Activated naive CD4-positive, alpha-beta T cell (primary cell): ENCODE measurements at places on chromosomes 3 and 15.

DNA sequence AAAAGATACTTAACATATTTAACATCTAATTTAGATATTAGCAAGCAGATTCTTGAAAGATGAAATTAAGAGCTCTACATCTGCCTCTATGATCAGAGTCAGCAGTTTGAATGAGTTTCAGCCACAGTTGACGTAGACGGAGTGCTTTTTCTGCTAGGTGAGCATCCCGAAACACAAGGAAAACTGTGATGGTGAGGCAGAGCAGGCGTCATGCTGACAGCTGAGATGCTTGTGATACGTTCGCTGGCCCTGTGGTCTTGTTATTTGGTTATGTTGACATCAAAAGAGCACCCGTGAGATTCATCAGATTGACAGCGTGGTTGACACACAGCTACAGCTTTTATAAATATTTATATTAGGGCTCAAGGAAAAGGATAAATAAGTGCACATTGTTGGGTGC is 19.6 kb upstream of the GOLGA8B start:
- DNase-seq = no peak

DNA sequence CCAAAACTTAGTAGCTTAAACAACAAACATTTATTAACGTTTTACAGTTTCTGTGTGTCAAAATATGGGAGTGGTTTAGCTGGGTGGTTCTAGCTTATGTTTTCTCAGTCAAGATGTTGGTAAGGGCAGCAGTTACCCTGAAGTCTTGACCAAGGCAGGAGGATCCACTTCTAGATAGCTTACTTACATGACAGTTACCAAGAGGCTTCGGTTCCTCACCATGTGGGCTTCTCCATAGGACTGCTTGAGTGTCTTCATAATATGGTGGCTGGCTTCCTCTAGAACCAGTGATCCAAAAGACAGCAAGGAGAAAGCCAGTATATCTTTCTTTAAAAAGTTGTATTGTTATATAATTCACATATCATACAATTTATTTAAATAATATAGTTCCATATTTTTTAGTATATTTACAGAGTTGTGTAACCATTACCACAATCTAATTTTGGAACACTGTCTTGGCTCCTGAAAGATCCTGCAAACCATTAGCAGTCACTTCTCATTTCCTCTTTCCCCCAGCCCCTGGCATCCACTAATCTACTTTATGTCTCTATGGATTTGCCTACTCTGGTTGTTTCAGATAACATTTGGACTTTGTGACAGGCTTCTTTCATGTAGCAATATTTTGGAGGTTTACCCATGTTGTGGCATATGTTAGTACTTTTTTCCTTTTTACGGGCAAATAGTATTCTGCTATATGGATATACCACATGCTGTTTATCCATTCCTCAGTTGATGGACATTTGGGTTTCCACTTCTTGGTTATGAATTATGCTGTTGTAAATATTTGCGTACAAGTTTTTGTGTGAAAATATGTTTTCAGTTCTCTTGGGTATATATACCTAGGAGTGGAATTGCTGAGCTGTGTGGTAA is 33.3 kb downstream of the MAPK6 start:
- DNase-seq = no peak

- no peak for DNase-seq
Observed at GRCh38 chr3:24963762-24964625, 464.1 kb upstream of the RARB start.

GRCh38 chr3:12588039-12589009 is 31.4 kb downstream of the MKRN2 start:
- no peak for DNase-seq

DNA sequence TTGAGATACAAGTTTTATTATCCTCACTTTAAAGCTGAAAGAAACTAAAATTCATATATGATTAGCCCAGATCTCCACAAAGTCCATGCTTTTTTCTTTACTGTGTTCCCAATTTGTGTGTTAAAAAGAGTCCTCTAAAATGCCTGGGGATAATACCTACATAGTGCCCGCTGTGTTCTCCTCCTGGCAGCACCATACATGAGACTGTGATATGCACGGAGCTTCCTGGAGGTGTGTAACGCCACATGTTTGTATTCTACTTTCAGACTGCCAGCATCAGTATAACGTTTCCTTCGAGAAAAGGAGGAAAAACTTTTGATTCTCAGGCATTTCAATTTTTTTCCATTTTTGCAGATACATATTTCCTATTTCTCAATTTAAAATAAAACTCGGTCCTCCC is 273.3 kb upstream of the TGFBR2 start:
- DNase-seq = no peak

DNA sequence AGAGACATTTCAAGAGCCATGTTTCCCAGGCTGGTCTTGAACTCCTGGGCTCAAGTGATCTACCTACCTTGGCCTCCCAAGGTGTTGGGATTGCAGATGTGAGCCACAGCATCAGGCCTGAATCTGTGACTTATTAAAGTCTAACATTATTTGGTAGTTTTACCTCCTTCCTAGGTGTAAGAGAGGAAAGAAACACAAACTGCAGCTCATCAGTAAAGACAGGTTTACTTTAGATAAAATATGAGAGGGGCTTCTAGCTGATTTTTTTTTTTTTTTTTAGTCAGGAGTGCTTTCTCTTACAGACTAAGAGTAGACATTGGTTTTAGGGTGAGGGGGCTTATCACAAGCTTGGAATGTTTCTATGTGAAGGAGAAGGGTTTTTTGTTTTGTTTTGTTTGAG is 63.9 kb upstream of the RNU6-1 start:
- no peak for DNase-seq

GRCh38 chr3:45821127-45821526 is 20.8 kb downstream of the LZTFL1 start:
- no peak for DNase-seq

GRCh38 chr3:10574101-10574620 is 68.8 kb upstream of the ATP2B2 start:
- DNase-seq = no peak

DNA sequence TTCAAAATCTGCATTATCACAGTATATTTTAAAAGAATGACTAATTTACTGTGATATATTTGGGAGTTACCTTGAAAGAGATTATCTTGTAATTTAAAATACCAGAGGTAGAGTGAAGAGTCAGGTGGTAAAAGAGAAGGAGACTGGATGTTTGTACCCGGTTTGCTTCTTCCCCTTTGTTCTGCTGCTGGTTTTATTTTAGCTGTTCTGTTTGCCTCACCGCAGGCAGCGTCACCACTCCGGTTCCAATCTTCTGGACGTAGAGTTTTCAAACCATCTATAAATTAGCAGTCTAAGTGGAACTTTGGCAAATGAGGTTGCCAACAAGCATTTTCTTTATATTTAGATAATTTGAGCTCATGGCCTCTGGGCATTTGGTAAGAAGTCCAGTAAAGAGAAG is 38.2 kb downstream of the PPARG start:
- no peak for DNase-seq

GRCh38 chr3:124296406-124296805 is 304.5 kb upstream of the ROPN1 start:
- DNase-seq = no peak

- no peak for DNase-seq
Observed at GRCh38 chr3:35500641-35501350, 138.5 kb upstream of the ARPP21 start.

DNA sequence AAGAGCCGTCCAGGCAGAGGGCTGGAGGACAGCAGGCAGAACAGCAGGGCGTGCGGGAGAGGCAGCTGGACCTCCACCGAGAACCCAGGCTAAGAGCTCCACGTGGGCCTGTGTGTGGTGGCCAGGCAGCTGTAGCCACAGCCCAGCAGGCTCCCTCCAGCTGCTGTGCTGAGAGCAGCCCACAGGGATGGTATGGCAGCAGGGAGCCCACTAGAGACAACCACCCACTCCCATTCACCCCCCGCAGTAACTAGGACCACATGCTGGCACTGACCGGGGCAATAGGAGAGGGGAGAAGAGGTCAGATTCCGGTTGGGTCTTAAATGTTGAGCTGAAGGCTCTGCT is 25.6 kb upstream of the MUSTN1 start:
- no peak for DNase-seq

GRCh38 chr3:12569836-12570235 is 12.9 kb downstream of the MKRN2 start:
- no peak for DNase-seq

DNA sequence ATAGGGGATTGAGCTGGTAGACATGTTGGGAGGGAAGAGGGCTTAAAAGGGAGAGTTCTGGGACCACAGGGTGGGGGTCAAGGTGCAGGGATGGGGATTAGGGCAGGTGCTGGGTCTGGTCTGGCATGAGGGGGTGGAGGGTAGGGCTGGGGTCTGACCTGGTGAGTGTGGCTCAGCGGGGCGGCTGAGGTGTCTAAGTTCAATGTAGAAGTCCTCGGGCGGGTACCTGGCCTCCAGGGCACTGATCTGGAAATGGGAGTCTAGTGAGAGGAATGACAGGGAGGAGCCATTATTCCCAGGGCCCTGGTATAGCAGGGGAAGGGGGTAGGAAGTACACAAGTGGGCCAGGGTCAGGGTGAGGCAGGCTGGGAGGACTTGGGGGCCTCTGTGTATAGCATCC is 39.6 kb downstream of the RAB11A start:
- no peak for DNase-seq

DNA sequence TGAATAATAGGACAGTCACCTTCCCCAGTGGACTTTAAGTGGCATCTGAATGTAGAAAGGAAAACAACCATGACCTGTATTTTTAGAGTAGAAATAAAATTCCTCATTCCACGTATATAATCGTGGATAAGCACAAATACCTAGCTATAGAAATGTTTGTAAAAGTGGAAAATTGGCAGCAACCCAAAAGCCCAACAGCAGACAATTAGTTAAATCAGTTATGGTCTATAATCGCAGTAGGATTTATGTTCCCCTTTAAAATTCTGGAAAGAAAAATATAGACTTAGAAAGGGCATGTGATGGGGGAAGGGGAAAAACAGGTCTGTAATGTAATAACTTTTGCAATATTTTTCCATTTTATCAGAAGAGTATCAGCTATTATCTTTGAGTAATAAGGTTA is 241.9 kb upstream of the ST8SIA2 start:
- no peak for DNase-seq

DNA sequence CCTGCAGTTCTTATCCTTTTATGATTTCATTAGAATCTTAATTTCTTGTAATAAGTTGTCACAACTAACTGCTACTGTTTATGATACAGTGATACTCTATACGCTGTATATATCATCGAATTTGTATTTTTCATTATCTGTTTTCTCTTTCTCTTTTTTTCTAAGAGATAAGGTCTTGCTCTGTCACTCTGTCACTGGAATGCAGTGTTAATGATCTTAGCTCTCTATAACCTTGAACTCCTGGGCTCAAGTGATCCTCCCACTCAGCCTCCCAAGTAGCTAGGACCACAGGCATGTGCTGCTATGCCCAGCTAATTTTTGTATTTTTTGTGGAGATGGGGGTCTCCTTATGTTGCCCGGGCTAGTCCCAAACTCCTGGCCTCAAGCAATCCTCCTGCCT is 14.8 kb downstream of the APH1B start:
- no peak for DNase-seq

DNA sequence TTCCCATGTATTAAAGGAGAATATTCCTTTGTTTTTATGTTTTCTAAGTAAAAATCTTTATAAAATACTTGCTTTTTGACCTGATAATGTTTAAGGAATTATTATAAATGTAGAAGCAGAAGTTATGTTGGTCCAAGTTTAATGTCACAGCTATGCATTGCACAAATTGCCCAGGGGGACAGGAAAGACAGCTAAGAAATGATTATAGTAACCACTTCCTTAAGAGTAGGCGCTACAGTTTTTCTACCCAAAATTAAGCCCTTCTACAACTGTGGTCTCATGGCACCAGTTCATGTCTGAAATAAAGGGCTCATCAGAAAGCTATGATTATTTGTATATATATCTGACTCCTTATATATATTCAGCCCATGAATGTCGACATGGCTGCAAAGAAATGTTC is 176.4 kb downstream of the GBE1 start:
- DNase-seq = no peak

DNA sequence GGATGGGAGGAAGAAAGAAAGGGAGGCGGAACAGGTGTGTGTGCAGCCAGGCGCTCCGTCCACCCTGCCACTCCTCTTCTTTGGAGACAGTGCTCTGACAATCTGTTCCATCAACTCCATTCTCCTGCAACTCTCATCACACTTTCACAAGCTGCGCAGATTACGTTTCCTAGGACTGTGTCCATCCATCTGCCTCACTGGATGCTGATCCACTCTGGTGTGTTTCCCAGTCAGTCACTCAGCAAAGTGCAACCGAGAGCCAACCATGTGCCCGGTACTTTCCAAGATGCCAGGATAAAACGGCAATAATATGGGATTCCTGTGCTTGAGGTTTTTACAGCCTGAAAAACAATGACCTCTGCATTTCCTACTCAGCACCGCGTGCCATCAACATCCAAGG is 59.6 kb downstream of the SLC12A8 start:
- no peak for DNase-seq

DNA sequence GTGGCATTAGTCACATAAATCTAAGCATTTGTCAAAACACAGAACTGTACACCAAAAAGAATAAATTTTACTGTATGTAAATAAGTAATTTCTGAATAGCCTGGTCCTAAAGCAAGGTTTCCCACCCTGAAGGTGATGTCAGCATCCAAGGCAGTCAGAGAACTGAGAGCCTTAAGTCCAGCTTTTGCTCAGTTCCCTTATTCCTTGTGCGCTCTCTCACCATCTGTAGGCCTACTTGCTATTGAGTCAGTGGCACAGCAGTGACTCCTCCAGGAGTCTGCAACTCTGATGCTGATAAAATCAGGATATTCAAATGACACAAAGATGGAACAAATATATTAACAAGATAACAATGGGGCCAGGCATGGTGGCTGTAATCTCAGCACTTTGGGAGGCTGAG is 22.3 kb downstream of the VPS39 start:
- DNase-seq = no peak

GRCh38 chr15:68028888-68029207 is 25.3 kb upstream of the PIAS1 start:
- no peak for DNase-seq

- DNase-seq = no peak
Observed at GRCh38 chr3:127671523-127672428, 976 bp upstream of the ABTB1 start.

GRCh38 chr3:180306691-180307090 is 270.0 kb upstream of the PEX5L start:
- no peak for DNase-seq

DNA sequence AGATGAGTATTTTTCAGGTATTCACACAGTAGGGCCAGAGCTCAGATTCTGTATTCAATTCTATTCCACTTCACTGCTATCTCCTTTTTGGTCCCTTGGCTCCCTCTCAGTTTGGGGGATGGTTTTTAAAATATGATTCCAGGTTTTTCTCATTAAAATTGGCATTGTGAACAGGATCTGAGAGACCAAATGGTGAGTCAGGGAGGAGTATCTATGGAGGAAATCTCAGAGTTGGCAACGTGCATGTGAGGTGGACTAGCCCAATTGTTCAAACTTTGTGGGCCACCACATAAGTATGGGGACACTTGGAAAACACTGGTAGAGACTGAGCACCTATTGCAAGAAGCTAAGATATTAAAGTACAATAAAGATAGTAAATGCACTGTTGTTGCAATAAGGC is 53.9 kb upstream of the TTC14 start:
- no peak for DNase-seq
